ENCODE measurements at places on chromosomes 4 and X.

DNA sequence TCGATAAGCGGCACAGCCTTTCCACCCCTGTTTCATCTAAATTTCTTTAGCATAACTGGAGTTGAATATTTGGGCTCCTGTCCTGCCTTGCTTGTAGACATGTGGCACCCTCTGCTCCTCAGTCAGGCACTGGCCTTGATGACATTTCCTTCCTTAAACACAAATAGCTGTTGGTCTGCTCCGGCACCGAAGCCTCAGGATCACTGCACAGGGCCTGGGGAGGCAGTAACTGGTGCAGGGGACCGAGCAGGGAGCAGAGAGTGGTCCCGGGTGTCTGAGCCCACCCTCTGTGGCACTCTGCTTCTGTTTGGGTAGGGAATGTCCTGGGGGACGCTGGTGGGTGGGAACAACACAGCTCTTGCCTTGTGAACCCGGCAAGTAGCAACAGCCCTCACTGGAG lies 13.6 kb downstream of the RGS12 start:
- no peak for DNase-seq

DNA sequence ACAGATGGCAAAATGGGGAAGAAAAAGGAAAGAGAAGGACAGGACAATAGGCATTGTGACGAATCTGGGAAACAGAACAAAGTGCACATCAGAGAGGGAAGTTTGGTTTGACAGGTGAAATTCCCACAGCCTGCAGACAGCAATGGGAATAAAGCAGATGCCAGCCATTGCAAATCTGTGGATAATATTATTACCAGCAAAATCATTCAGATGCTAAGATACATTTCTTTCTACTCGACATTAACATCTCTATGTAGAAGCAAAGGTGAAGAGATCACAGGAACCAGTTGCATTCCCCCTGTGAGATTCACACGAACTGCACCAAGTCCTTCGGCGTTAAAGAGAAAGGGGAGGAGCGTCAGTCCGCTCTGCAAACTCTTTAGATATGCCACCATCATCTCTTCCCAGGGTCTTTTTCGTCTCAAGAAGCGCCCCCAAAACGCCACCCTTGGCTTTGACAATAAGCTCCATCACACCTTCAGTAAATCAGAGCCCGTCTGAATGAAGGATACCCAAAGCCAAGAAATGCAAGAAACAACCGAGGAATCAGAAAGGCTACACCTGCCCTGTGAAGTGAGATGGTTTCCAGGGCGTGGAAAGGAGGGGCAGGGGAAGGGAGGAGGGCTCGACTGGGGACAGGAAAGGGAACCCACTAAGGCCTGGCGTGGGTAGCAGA lies 1.9 kb downstream of the NEUROG2 start:
- no peak for DNase-seq

DNA sequence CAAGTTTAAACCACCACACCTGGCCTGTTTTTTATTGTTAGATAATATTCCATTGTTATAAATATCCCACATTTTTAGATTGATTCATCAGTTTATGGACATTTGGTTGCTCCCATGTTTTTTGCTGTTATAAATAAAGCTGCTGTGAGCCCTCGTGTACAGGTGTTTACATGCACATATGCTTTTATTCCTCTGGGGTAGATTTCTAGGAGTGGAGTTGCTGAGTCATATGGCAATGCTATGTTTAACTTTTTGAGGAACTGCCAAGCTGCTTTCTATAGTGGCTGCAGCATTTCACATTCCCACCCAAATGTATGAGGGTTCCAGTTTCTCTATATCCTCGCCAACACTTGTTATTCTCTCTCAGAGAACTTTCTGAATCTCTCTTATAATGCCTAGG lies 90.5 kb downstream of the TBL1X start:
- DNase-seq: peak; percentile 23

GRCh38 chrX:11663875-11664210 lies 1.9 kb downstream of the ARHGAP6 start:
- DNase-seq: no peak

GRCh38 chrX:1249101-1249887 lies 19.3 kb upstream of the CSF2RA start:
- peak; percentile 88 for DNase-seq

DNA sequence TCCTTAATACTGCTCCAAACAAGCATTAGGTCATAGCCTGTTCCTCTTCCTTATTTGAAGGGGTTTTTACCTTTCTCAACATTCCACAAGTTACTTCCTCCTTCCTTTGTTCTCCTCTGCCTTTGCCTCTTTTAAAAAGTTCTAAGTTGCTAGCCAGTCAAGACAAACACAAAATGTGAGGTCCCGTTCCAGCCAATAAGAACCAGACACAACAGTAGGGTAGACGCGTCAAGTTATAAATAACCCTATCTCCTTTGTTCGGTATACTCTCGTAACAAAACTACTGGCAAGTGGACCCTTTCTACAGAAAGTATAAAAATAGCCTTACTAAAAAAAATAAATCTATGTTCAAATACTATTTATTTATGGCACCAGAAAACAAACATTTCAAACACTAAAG lies 6.3 kb upstream of the ACE2 start:
- no peak for DNase-seq

DNA sequence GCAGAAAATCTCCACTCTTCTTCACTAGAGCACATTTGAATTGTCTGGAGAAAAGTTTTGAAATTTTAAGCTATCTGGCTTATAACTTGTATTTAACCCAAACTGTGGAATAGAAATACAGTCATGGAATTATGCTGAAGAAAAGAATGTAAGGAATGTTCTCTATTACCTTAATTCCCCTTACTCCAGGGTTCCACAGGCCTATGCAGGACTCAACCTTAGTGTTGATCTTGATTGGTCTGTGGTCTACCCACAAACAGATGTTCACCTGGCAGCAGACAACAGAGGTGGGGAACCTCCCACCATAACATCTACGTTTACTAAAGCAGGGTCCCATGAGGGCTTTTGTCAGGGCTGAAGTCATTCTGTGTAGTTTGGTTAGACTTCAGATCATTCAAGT lies 189.3 kb upstream of the GPRIN3 start:
- no peak for DNase-seq

DNA sequence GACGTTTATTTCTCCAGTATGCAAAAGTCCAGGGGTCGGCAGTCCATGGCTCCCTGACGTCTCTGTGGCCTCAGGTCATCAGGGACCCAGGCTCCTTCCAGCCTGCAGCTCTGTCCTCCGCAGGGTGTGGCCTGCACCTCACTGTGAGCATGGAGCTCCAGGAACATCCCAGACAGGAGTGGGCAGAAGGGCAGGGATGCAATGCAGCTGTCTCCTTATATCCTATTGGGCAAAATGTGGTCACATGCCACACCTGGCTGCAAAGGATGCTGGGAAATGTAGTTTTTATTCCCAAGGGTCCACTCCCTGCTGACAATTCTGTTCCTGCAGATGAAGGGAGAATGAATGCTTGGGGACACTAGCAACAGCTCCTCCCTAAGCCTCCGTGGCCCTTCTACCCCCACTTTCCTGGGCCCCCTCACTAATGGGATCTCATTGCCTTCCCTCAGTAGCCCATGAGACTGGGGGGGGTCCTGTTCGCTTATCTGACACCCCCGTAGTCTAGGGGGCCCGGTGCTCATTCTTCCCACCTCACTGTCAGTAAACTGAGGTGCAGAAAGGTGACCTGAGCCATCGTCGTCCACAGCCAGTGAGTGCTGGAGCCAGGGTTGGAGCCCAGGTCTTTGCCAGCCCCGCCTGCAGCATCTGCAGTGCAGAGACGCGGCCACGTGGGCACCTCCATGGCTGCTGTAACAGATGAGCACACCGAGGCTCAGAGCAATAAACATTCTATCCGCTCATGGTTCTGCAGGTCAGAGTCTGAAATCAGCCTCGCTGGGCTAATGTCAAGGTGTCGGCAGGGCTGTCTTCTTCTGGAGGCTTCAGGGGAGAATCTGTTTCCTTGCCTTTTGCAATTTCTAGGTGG lies 5.9 kb upstream of the GRPEL1 start:
- peak; percentile 24 for DNase-seq

- peak; percentile 90 for DNase-seq
These were observed 708 bp downstream of the ARAP2 start for GRCh38 chr4:36243355-36244256.

DNA sequence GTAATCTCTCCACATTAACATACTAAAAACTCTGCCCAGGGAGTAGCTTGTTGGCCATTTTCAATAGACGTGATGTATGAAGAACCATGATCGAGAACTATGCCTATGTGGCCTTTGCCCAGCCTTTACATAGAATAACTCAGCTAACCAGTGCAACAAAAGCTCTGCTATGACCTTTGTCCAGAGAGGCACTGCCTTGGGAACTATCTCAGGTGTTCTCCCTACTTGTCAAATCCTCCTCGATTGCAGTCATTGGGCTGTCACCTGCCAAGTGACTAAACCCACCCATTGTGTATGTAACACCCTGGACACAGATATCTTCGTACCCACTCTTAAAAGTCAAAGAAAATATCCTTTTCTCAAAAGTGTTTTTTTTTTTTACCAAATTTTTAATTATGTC lies 610.3 kb upstream of the GALNTL6 start:
- DNase-seq: no peak

DNA sequence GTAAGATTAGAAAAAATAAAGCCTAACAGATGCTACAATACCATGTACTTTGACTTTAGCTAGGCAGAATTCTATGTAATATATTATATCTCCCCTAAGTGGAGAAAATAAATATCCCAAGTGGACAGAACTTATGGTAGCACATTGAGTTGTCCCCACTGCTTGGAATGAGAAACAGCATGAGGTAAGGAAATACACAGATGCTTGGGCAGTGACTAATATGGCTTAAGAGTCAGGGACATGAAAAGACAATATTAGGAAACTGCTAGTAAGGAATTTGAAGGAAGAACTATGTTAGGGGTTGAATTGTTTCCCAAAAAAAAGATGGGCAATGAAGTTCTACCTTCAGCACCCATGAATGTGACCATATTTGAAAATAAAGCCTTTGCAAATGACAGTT lies 2265.1 kb downstream of the PCDH7 start:
- DNase-seq: no peak

DNA sequence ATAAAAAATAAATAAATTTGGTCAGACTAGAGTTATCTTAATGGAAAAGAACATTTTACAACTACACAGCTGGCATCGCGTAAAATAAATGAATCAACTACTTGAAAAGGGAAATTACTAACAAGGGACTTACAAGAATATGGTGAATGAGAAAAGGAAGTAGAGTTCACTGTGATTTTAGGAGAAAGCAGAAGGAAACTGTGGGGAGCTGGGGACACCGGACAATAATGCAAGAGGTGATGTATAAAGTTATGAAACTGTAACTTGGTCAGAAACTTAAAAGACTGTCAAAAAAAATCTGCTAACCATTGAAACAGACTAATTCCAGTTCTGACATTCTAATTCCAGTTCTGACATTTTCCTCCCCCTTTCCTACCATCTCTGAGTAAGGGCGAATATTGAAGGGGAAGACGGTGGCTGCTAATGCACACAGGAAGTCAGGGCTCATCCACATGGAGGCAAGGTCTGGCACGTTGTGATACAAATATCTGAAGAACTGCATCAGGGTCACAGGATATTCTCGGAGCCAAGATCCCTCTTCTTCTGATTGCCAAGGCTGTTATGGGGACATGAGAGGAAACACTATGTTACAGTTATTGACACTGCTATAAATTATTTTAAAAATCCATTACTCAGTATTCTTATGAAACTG lies 170.5 kb downstream of the CDS1 start:
- DNase-seq: peak; percentile 88

DNA sequence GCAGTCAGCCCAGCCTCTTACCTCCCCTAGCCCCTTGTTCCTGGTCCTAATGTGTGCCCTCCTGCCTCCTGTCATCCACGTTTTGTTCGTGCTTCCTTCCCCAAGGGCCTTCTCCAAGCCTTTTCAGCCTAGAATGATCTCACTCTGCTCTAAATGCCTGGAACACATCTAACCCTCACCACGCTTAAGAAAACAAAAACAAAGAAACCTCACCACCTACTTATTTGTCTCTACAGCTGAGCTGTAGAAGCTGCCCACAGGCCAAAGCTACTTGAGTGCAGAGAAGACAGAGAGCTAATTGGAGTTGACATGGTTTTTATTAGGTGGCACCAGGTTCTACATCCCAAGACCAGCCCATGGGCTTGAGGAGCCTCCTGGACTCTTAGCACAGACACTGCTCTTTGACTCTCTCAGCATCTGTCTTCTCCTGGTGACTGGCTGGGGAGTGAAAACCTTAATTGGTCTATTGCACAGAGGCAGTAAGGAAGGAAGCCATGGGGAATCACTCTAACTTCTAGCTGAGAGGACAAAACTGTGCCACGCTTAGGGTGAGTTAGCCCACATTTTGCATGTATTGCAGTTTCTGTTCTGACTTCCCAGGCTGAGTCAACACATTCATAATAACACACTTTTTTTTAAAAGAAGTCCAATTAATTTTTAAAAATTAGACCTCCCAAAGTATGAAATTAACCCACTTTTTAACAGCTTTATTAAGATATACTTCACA lies 52.3 kb upstream of the PDK3 start:
- no peak for DNase-seq

- no peak for DNase-seq
These were observed 294.8 kb downstream of the TENM3 start for GRCh38 chr4:182538031-182538430.

GRCh38 chr4:182862141-182862875 lies 54.9 kb downstream of the DCTD start:
- no peak for DNase-seq

GRCh38 chrX:11789809-11790208 lies 31.8 kb downstream of the MSL3 start:
- no peak for DNase-seq

- no peak for DNase-seq
These were observed 650.7 kb downstream of the IL1RAPL1 start for GRCh38 chrX:29237972-29238371.

- peak; percentile 1 for DNase-seq
These were observed 76.1 kb upstream of the EMCN start for GRCh38 chr4:100593935-100594334.

- no peak for DNase-seq
These were observed 54.9 kb upstream of the PDE5A start for GRCh38 chr4:119683518-119683917.

DNA sequence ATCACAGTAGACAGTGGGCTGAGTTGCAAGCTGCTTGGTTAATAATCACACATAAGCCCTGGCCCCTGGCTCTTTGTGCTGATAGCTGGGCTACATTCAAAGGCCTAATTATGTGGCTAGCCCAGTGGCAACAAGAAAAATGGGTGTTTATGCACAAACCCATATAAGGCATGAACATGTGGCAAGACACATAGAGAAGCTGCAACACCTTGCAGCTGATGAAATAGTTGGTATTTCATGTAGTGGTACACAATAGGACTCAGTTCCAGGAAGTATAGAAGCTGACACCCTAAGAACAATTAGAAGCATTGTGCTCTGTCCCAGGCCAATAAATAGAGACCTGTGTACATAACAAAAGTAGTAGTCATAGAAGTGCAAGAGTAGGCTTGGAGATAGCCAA lies 14.6 kb upstream of the ZNF630 start:
- no peak for DNase-seq

DNA sequence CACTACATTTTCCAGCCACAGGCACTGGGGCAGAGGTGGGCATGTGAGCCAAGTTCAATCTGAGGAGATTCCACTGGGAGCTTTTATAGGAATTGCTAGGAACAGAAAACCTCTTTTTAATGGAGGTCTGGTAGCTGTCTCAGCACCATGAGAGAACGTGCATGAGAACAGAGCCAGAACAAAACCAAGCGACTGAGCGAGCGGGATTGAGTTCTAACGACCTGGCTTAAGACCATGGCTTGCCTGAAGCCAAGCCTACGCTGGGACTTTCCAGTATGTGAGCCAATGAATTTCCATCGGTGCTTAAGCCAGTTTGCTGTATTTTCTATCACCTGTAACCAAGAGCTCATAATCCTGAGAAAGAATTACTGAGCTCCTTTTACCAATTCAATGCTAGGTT lies 183.7 kb downstream of the NR3C2 start:
- DNase-seq: no peak

Data from inflammatory macrophage treated with lipopolysaccharide for 4 hours (primary cell).